ENCODE measurements at places on chromosomes 5 and 9. TPM values are rescaled to one million over a fixed set of nuclear protein-coding genes. Genes with fewer than 3 reads are reported as not detected.

DNA sequence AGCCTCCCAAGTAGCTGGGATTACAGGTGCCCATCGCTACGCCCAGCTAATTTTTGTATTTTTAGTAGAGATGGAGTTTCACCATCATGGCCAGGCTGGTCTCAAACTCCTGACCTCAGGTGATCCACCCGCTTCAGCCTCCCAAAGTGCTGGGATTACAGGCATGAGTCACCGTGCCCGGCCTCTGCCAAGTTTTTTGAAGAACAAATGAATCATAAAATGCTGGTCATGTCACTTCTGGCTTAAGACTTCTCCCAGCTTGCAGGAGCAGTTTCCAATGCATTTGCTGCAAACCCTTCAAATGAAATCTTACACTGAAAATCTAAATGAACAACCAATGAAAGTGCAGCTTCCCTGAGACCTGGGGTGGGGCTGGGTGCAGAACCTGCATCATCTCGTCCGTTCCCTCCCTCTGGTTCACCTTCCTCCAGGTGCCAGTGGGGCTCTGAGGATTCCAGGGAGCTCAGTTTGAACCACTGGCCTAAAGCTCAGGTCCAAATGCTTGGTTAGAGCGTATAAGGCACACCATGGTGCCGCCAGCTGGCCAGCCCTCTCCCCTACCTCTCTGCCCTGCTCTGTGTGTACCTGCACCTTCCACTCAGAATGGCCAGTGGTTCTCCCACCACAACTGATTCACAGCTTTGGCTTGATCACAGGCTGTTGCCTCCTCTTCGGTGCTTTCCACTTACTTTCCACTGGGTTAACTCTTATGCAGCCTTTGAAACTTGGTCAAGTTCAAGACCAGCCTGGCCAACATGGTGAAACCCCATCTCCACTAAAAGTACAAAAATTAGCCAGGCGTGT is 39.8 kb upstream of the FUBP3 start:
- peak; percentile 54 for DNase-seq

DNA sequence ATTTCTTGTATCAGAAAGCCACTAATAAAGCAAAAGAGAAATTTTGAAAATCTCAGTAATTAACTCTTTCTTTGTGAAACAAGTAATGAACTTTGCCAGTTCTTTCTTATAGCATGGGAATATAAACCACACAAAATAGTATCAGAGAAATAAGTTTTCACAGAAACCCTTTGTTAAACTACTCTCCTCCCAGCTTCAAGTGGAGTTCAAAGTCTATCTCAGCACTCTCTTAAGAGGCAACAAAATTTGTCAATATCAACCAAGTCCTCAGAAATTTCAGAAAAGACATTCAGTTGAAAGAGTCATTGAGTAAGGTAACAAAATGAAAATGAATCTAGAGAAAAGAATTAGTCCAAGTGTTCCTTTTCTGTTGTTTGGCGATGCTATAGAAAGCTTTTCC is 89.3 kb downstream of the NTRK2 start:
- no peak for DNase-seq

DNA sequence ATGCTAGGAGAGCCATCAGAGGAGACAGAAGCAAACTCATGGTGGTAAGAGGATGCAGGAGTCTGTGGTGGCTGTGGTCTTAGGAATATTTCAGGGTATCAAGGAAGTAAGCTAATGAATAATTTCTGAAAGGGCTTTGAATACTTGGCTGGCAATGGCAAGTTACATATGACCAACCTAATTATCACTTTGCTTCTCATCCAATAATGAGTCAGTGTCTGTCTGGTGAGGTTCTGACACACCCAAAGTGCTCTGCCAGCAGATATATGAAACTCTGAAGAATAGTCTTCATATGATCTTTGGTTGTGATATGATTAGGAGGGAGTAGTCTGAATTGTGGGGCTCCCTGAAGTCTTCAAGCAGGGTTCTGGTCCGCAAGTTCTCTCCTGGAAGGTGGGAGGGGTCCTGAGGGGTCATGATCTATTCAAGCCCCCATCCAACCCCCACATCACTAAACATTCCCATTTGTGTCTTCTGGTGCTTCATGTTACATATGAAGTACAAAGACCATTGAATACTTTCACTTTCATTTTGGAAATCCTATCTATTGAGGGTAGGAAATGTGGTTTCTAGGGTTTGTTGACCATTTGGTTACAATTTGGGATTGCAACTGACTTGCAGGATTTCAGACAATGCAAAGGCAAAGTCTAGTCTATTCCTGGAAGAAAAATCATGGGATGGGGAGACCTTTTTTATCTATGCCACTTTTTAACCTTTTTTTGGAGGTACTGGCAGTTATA is 199.9 kb upstream of the CDKN2B start:
- peak; percentile 80 for DNase-seq

DNA sequence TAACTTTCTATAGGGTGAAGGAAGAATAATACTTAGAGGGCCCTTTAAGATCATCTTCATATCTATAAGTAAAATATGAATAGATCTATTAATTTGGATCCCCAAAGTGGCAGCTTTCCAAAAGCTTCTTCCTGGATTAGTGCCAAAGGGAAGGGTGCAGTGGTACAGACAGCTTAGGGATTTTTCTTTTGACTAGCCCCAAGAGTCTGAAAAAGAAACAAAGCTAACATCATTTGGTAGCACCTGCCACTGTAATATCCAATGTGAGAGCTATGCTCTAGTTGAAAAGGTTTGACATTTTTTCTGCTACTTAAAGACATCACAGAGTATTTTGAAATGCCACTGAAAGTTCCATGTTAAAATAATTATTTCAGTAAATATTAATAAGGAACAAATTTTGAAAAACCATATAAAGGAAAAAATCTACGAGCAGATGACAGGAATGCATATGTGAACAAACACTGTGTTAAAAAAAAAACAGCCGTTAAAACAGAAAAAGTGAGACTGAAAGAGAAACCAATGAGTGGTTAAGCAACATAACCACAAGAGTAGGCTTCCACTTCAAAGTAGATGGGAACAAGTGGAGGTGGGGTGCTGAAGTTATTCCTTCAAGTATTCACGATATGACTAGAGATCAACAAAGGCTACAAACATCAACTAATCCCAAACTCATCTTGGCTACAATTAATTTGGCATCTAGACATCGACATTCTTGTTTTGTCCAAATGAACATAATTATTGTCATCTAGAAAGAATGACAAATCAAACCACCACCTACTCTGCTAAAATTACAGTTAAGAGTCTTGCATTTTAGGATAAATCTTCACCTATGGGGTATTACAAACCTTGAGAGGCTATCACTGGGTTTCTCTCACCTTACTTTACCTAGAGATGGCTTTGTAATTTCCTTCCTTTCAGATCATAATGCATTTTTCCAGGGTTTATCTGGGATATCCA is 137.5 kb downstream of the CPLANE1 start:
- DNase-seq, result peak; percentile 10

GRCh38 chr9:68507130-68507805 is 33.4 kb downstream of the TMEM252 start:
- no peak for DNase-seq

DNA sequence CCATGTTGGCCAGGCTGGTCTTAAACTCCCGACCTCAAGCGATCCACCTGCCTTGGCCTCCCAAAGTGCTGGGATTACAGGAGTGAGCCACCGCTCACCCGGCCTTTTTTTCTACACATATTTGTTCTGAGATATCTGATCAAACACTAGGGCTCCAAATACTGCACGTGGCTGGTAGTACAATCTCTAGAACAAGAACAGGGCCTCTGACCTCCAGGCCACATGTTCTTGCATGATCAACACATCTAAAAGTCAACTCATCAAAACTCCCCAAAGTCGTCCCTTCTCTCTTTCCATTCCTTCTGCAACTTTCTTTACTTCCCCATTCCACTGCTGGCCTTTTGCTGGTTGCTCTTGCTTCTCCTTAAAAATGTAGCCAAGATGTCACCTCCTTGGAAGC is 113.3 kb upstream of the LHFPL2 start:
- no peak for DNase-seq

BAAT gene
- 8.9 TPM for total RNA-seq

OR1B1 gene
- not detected for total RNA-seq

SV2C gene
- 0.05 TPM for total RNA-seq

All from astrocyte (in vitro differentiated cells and primary cell).